Right atrium auricular region (tissue), 2 donors: ENCODE measurements at places on chromosomes 7 and 10.

GRCh38 chr10:126408953-126409641 lies 20.8 kb upstream of the ADAM12 start:
- H3K36me3 ChIP-seq, result no peaks in the 10 kb centered on the region
- DNase-seq, result no peak
- H3K4me1 ChIP-seq, result no peaks in the 10 kb centered on the region
- H3K4me3 ChIP-seq, result no peak overlapping the region

DNA sequence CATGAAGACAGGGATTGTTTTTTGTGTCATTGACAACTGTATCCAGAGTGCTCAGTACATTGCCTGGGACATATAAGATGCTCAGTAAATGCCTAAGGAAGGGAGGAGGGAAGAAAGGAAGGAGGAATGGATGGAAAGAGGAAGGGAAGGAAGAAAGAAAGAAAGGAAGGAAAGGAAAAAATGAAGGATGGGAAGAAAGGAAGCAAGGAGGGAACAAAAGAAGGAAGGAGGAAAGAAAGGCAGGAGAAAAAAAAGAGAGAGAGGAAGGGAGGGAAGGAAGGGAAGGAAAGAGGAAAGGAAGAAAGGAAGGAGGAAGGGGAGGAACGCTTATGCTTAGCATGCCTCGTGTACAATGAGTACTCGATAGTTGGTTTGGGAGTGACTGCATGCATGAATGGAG lies 514.7 kb downstream of the RPS24 start:
- no peak overlapping the region for H3K27ac ChIP-seq
- no peak for DNase-seq
- H3K4me3 ChIP-seq, result no peak overlapping the region
- H3K36me3 ChIP-seq, result no peaks in the 10 kb centered on the region

- H3K27ac ChIP-seq, result no peak overlapping the region
- no peaks in the 10 kb centered on the region for H3K27me3 ChIP-seq
- DNase-seq, result no peak
- H3K4me3 ChIP-seq, result no peak overlapping the region
- H3K4me1 ChIP-seq, result no peaks in the 10 kb centered on the region
- no peaks in the 10 kb centered on the region for H3K36me3 ChIP-seq
Measured at GRCh38 chr10:128158021-128158795, 32.0 kb upstream of the MKI67 start.

- peak overlapping the region; percentile 4 for H3K4me3 ChIP-seq
- peak; percentile 61 for DNase-seq
- H3K4me1 ChIP-seq, result no peaks in the 10 kb centered on the region
- no peaks in the 10 kb centered on the region for H3K27me3 ChIP-seq
- no peak overlapping the region for H3K27ac ChIP-seq
Measured at GRCh38 chr7:3754493-3755341, 453.7 kb downstream of the SDK1 start.

DNA sequence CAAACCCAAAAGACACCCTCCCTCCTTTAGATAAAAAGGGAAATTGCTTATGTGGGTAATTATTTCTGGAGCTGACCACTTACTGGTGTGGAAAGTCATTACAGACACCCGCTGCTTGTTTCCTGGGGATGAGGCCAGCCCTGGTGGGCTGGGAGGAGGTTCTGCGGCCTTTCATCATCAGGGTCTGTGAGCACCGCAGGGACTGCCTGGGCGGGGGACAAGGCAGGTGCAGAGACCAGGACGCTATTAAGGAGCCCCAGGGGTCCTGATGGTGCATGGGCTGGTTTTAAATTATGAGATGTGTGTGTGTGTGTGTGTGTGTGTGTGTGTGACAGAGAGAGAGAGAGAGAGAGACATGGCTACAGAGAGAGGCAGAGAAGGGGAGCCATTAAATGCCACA lies 171.2 kb downstream of the DNAJB6 start:
- no peaks in the 10 kb centered on the region for H3K4me1 ChIP-seq
- H3K36me3 ChIP-seq, result no peaks in the 10 kb centered on the region
- H3K27ac ChIP-seq, result no peak overlapping the region
- DNase-seq, result peak; percentile 1

DNA sequence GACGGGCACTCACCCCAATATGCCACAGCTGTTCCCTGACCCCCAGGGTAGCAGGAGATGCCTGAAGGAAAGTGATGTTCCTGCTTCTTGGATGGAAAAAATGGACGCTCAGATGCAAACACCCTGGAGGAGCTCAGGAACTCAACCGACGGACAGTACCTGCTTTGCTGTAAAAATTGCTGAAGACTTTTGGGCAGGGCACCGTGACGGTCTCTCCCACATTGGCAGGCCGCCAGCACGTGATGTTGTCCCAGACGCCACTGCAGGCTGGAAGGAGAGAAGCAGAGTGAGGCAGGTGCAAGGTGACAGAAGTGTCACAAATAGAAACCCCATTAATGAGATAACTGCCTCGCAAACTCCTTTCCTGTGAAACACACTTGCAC lies 35.0 kb downstream of the VIPR2 start:
- H3K27ac ChIP-seq, result no peak overlapping the region
- H3K4me1 ChIP-seq, result peaks cover 24% of the 10 kb centered on the region
- H3K4me3 ChIP-seq, result no peak overlapping the region
- no peak for DNase-seq
- H3K27me3 ChIP-seq, result no peaks in the 10 kb centered on the region
- H3K36me3 ChIP-seq, result no peaks in the 10 kb centered on the region

GRCh38 chr10:77361831-77362230 lies 275.8 kb downstream of the KCNMA1 start:
- H3K36me3 ChIP-seq, result no peaks in the 10 kb centered on the region
- H3K27me3 ChIP-seq, result no peaks in the 10 kb centered on the region
- no peak overlapping the region for H3K27ac ChIP-seq
- DNase-seq, result no peak

- no peaks in the 10 kb centered on the region for H3K4me1 ChIP-seq
- no peaks in the 10 kb centered on the region for H3K36me3 ChIP-seq
- no peaks in the 10 kb centered on the region for H3K27me3 ChIP-seq
- H3K27ac ChIP-seq, result no peak overlapping the region
- DNase-seq, result no peak
- no peak overlapping the region for H3K4me3 ChIP-seq
Measured at GRCh38 chr7:115116773-115117715, 195.2 kb downstream of the MDFIC start.

GRCh38 chr7:1675673-1676549 lies 5.8 kb downstream of the ELFN1 start:
- no peak overlapping the region for H3K27ac ChIP-seq
- no peak for DNase-seq
- H3K4me1 ChIP-seq, result peaks cover under 1% of the 10 kb centered on the region
- no peak overlapping the region for H3K4me3 ChIP-seq
- no peaks in the 10 kb centered on the region for H3K27me3 ChIP-seq

DNA sequence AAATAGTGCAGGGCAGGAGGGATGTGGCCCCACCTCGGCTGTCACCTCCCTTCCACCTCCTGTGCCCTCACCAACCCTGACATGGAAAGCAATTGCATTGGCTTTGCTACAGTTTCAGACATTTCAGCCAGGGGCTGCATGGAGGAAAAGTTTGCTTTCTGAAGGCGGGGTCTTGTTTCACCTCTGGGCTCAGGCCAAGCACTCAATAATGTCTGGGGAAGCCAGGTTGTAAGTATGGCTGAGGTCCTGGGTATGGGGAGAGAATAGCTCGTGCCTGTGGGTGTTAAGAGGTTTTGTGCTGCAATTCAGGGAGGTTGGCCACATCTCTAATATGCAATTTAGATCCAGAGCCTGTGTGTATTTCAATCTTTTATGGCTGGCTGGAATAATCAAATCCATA lies 238.4 kb upstream of the MKI67 start:
- no peak overlapping the region for H3K27ac ChIP-seq
- H3K36me3 ChIP-seq, result no peaks in the 10 kb centered on the region
- no peak for DNase-seq
- no peak overlapping the region for H3K4me3 ChIP-seq
- H3K4me1 ChIP-seq, result no peaks in the 10 kb centered on the region

DNA sequence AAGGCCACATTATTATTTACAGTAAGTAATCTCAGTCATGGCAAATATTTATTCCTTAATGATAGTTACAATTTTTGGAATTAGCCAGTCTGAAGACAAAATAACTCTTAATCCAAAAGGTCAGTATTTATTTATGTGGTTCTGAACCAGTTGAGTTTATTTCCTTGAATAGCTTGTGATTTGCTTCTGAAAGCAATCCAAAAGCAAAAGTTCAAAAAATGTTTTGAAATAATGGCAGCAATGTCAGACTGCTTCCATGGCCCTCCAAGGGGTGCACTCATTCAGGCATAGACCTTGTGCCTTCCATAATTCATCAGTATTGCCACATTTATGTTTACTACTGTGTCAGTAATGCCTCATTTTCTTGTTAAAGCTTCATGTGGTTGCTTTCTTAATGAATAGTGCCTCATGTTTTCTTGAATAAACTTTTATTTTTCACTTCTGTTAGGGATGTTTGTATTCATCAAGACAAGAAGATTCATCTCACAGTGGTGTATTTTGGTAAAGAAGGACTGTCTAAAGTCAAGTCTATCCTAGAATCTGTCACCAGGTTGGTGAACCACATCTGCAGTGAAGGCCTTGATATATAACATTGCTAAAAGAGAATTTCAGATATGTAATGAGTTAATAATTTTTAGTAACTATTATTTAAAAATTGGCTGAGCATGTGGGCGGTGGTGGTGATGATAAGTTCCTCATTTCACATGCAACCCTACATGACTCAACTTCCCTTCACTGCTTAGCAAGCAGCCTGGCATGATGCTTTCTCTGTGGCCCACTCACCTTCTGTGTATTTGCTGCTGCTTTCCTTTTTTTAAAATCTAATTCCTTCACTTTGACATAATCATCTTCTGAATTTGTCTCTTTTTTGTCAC lies 22.0 kb downstream of the CSGALNACT2 start:
- DNase-seq, result no peak
- H3K27ac ChIP-seq, result no peak overlapping the region
- no peaks in the 10 kb centered on the region for H3K4me1 ChIP-seq
- H3K27me3 ChIP-seq, result no peaks in the 10 kb centered on the region
- H3K36me3 ChIP-seq, result peaks cover 24% of the 10 kb centered on the region

DNA sequence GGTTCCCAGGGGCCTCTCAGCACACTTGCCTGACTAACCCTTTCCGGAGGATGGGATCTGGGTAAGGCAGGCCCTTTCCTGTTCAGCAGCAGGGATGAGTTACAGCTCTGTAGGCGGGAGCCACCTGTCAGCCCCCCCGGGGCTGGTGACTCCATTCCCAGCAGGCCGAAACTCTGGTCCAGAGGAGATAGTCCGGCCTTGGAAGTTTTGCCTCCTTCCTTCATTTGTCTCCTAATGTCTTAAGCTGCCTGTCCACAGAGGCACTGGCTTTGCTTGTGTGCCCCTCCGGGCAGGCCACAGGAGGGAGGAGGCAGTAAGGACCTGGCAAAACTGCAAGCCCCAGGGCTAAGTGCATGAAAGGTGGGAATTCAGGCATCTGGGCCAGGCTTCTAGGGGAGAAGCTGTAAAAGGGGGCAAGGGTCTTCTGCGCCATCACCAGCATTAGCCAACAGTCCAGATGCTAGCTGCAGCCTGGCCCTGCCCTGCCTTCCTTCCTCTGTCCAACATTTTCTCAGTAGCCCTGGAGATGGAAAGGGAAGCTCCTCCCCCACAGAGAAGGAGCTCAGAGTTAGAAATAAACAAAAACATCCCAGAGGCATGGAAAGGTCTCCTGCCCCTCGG lies 1.2 kb downstream of the ADIRF start:
- no peaks in the 10 kb centered on the region for H3K4me1 ChIP-seq
- H3K4me3 ChIP-seq, result peak overlapping the region; percentile 60

GRCh38 chr10:128972036-128972405 lies 495.0 kb upstream of the MGMT start:
- no peaks in the 10 kb centered on the region for H3K27me3 ChIP-seq
- no peak for DNase-seq
- no peaks in the 10 kb centered on the region for H3K4me1 ChIP-seq
- H3K27ac ChIP-seq, result no peak overlapping the region

DNA sequence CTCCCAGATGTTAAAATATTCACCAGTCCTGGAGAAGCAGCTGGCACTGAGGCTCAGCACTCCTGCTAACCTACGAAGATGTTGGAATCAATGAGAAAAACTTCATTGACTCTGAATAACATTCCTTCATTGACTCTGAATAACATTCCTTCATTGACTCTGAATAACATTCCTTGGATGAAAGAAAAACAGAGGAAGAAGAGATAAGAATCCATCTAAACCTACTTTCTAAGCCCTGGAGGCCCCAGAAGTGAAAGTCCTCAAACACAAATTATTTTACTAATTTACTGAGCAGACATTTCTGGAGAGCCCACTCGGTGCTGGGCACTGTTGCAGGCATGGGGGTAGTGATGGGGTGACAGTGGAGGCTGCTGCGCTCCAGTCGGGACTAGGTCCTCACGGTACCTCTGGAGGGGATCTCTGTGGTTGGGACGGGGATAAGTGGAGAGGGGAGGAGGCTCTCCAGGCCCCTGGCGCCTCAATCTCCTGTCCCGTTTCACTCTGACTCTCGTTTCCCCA lies 254.1 kb downstream of the WDR37 start:
- H3K4me3 ChIP-seq, result no peak overlapping the region
- no peaks in the 10 kb centered on the region for H3K4me1 ChIP-seq
- peak; percentile 16 for DNase-seq
- H3K36me3 ChIP-seq, result no peaks in the 10 kb centered on the region
- H3K27ac ChIP-seq, result no peak overlapping the region

- H3K27me3 ChIP-seq, result no peaks in the 10 kb centered on the region
- H3K4me1 ChIP-seq, result peaks cover 43% of the 10 kb centered on the region
- no peak for DNase-seq
- peak overlapping the region; percentile 14 for H3K27ac ChIP-seq
- H3K36me3 ChIP-seq, result no peaks in the 10 kb centered on the region
Measured at GRCh38 chr7:141460781-141461715, 90.2 kb upstream of the AGK start.

DNA sequence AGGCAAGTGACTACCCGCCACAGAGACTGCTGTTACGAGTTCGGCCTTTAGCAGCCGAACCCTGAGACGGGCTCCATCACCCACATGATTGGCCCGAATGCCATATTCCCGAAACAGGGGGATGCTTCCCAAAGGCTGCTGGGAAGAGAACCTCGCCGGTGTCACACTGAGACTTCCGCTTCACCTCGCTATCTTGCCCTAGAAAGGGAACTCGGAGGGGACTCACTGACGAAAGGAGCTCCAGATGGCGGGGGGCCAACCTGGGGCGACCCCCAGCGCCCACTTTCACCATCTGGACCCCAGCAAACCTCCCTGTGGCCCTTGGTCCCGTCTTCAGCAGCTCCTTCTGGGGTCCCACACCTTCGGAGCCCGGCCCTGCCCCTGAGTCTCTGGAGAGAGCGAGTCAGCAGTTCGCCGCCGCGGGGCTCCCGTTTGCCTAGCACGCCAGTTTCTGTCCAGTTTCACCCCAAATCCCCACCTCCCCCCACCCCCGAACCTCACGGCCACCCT lies 529 bp downstream of the HPS1 start:
- DNase-seq, result no peak
- no peaks in the 10 kb centered on the region for H3K4me1 ChIP-seq
- H3K27me3 ChIP-seq, result no peaks in the 10 kb centered on the region
- peaks cover 27% of the 10 kb centered on the region for H3K36me3 ChIP-seq

GRCh38 chr7:135706858-135707569 lies 21.0 kb downstream of the SLC13A4 start:
- H3K4me3 ChIP-seq, result no peak overlapping the region
- no peaks in the 10 kb centered on the region for H3K27me3 ChIP-seq
- H3K4me1 ChIP-seq, result no peaks in the 10 kb centered on the region
- no peak overlapping the region for H3K27ac ChIP-seq
